CD4-positive, alpha-beta memory T cell (primary cell): ENCODE measurements at places on chromosomes 7 and 10.

DNA sequence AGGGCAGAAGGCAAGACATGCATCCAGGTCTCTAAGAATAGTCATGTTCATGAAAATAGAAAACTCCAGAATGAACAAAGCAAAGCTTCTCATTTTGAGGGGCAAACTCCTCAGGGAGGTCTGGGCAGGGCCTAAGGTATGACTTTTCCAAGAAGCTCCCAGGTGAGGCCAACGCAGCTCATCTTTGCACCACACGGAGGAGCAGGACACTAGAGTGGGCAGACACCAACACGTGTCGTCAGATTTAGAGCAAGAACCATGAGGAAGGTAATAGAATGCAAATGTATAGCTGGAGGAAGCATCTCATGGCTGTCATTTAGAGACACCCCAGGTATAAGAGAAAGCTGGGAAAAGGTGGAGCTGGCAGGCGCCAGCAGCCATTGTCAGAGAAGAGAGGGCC lies 95.7 kb downstream of the WDFY4 start:
- no peak for DNase-seq

- no peak for DNase-seq
Observed at GRCh38 chr7:30923009-30923773, 11.5 kb downstream of the AQP1 start.

DNA sequence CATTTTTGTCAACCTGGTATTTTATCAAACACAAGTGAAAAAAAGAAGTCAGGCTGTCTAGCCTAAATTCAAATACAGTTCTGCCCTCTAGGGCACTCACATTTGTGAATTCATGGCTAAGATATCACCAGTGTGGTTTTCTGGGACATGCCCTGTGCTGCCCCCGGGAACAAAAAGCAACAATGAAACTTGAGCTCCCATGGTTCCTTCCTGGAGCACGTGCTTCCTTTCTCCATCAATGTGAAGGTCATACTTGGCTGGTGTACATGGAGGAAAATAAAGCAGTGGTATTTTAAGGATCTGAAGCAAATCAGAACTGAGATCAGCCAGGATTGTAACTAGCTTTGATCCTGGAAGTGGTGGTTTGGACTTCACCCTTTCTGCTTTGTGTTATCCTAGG lies 128.9 kb upstream of the FRMD4A start:
- no peak for DNase-seq

GRCh38 chr7:5476001-5476400 lies 52.4 kb upstream of the TNRC18 start:
- DNase-seq, result no peak

GRCh38 chr7:73893342-73894101 lies 32.6 kb downstream of the TMEM270 start:
- DNase-seq, result no peak

DNA sequence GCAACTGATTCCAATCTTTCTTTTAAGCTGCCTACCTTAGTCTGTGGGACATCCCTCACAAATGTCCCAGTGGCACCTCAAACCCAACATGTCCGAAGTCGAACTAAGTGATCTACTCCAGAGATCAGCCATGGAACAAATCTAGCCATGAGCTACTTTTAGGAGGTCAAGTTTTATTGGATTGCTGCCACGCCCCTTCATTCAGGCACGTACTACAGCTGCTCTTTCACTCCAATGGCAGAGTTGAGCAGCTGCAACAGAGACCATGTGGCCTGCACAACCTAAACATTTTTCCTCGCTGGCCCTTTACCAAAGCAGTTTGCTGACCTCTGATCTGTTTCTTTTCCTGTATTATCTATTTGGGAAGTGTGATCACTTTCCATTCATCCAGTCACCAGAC lies 192.4 kb upstream of the CDCA7L start:
- DNase-seq, result no peak

DNA sequence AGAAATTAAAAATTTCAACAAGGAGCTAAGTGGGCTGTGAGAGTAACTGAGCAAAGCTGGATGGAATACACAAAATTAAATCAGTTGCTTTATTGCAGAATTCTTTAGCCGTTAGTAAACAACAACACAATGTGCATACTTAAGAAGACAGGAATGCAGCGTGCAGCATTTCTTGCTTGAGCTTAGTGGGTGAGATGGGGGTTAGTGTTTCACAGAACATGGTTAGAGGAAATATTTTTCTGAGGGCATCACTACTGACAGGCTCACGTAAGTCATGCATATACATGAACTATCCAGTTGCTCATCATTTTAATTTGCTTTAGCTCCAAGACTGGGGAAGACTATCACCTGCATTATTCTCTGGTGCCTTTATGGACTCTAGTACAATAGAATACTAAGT lies 80.8 kb downstream of the CD36 start:
- no peak for DNase-seq

DNA sequence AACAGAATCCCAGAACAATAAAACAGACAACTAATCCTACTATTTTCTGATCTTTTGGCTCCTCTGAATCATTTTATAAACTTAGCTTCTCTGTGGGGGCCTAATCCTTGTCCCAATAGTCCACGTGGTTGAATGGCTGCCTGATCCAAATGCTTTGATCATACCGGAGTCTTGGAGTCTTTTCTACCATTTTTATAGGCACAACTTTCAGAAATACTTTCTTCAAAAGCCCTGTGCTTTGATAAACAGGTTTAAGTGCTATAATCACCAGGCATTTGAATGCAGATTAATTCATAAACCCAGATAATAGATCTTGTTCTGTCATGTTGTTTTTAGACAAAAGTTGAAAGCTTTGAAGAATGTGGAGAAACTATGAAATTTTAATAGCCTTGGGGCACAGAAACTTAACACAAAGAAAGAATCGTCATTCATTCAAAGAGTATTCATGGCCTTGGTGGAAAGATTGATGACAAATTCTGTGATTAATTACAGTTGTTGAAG lies 163.7 kb downstream of the AHR start:
- DNase-seq, result no peak

- no peak for DNase-seq
Observed at GRCh38 chr7:134798155-134798554, 18.7 kb downstream of the CALD1 start.

DNA sequence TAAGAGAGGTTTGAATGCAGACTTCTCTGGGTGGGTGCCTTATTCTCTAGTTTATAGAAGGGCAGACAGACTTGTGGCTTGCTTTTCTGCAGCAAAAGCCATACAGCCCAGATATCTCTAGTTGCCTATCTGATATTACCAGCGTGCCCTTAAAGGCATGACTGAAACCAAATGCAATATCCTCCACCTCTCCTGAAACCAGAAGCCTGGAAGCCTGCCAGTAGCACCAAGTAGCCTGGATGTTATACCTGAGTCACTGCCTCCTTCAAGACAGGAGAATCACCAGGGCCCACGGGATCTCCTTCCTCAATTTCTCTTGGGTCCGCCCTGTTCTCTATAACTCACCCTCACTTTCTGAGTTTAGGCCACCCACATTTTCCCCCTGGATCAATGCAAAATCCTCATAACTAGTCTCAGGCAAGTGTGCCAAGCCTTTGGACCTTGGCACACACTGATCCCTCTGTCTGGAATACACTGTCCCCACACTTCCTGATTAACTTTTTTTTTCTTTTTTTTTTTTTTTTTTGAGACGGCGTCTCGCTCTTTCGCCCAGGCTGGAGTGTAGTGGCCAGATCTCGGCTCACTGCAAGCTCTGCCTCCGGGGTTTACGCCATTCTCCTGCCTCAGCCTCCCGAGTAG lies 638.4 kb downstream of the GALNT17 start:
- no peak for DNase-seq

DNA sequence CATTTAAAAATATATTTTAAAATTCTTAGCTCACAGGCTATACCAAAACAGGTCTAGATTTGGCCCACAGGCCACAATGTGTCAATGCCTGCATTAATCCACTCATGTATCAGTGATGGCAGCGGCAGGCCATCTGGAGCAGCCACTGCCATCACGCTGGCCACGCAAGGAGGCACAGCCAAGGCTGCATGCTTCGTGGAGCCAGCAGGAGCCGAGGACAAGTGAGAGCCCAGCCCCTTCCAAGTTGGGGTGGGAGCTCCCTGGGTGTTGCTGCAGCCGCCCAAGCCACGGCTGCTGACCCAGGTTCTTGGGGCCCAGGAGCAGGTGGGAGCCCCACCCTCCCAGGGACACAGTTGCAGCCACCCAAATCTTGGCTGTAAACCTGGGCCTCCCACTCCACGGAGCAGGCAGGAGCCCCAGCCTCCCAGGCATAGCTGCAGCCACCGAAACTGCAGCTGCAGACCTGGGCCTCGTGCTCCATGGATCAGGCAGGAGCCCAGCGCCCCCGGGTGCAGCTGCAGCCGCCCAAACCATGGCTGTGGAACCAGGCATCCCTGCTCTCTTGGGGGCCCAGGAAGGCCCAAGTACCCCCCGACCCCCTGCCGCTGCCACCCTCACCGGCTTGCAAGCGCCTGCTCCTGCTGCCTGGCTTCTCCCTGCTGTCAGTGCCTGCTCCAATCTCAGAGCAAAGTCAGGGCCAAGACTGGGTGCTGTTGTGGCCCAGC lies 87.3 kb upstream of the CACUL1 start:
- DNase-seq, result no peak

GRCh38 chr7:65892835-65893234 lies 20.0 kb downstream of the VKORC1L1 start:
- DNase-seq, result no peak

DNA sequence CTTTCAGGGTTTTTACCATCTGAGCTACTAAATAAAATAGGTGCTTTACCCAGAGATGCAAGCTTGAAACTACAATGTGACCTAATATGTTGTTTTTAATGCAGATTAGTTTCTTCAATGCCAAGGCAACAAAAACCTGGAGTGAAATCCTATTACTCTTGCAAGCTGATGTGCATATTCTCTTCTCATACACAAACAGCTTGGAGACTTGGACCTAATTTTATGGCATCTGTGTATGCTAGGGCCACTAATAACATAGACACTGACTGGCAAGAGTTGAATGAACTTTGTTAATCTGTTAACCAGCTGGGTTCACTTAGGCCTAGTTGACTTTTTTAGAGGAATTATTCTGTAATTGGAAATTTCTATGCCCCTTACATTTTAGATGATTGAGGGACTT lies 23.4 kb upstream of the SMIM30 start:
- no peak for DNase-seq
